ENCODE measurements at places on chromosomes 3 and 15.

GRCh38 chr3:38985581-38985980 lies 66.2 kb downstream of the SCN11A start:
- no peak for DNase-seq

GRCh38 chr15:60328852-60329443 lies 68.8 kb downstream of the ANXA2 start:
- DNase-seq: no peak

GRCh38 chr15:39108021-39108420 lies 472.9 kb upstream of the THBS1 start:
- no peak for DNase-seq

DNA sequence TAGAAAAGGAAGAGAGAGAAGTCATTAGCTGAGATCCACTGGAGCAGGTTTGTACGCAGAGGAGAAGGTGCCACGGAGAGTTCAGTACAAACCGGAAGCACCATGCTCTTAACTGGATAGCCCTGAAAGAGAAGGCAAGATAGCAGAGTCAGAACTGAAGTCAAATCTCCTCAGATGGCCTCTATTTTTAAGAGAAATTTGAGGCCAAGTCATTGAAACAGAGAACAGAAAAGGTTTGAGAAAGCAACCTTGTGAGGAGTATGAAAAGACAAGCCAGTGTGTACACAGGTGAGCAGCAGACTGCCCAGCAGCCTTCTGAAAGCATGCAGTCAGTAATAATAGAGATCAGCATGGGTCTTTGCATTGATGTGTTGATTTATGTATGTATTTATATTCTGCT lies 66.1 kb upstream of the SPRED1 start:
- no peak for DNase-seq

GRCh38 chr3:106485217-106485616 lies 616.4 kb upstream of the CBLB start:
- DNase-seq: no peak

DNA sequence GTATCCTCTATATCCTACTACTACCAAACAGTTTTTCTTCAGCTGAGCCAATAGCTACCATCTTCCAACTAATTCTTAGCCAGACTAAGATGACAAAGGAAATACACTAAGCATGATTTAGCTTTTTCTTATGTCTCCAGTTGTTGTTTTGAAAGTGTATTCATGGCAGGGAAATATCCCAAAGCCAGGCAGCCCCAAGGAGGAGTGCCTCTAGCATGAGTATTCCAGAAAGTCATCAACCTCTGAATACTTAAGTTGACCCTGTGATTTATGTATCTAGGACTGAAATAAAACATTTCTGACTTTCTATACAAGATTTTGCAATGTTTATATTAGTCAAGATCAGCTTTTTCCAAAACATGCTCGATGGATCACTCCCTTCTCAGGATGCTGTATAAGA lies 449.1 kb downstream of the IL5RA start:
- no peak for DNase-seq
